Kidney capillary endothelial cell (primary cell): ENCODE measurements at places on chromosomes 4 and X.
A peak's percentile ranks its signal among the peaks of the same experiment; 100 is the strongest.

DNA sequence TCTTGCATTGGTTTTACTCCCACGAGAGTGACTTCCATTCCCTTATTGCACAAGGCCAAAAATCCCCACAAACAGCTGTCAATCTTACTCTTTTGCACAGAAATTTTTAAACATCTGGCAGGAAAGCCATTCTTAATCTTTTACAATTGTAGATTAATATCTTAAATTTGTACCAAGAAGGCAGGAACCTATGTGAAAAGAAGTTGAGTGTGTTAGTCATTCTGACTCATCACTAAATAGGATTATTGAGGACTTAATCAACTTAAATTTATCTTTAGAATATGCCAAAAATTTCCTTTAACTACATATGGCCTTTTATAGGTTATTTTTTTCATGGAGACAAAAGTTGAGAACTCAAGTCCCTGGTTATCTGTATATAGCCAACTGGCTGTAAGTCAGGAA, 49.0 kb upstream of the VEGFC start:
- DNase-seq, result peak; percentile 47

- no peak for DNase-seq
These were observed 319.0 kb downstream of the STK32B start for GRCh38 chr4:5370286-5370685.

DNA sequence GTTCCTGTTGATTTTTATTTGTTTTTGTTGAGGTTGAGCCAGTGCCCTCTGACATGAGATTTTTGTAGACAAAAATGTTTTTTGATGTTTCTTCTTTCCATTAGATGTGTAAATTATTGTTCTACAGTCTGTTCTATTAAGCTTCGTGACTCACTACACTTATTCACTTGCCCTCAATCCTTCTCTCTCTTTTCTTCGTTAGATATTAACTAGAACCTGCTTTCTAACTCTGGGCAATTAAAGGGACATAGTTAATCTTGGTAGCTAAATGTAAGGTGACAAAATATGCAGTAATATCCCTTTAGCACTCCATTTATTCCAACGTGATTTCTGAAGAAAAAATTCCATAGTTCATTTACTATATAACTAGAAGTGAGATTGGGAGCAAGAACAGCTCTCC, 333.9 kb downstream of the PDHA2 start:
- DNase-seq, result no peak

- no peak for DNase-seq
These were observed 347.3 kb downstream of the CCSER1 start for GRCh38 chr4:90474484-90474883.

GRCh38 chr4:159722052-159722451, 619.2 kb downstream of the RAPGEF2 start:
- DNase-seq, result no peak

- peak; percentile 30 for DNase-seq
These were observed 49.8 kb upstream of the C1QTNF7 start for GRCh38 chr4:15378062-15378461.
